ENCODE measurements at places on chromosomes 2 and 18.

DNA sequence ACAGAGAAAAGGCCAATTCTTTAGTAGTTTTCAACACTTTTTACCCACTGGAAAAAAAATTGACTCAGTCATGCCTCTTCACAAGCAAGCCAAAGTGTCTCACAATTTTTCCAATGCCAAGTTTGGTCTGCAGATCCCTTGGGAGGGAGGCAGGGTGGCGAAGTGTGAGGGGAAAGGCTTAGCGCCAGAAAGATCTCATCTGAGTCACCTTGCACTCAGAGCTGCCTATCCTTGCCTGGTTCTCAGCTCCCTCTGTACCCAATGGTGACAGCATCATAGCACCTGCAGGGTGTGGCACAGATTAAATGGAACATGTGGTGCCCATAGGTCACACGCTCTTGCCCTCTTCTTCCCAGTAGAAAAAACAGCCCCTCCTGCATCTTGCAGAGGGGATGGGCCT, 55.2 kb upstream of the GYPC start:
- no peak for DNase-seq

DNA sequence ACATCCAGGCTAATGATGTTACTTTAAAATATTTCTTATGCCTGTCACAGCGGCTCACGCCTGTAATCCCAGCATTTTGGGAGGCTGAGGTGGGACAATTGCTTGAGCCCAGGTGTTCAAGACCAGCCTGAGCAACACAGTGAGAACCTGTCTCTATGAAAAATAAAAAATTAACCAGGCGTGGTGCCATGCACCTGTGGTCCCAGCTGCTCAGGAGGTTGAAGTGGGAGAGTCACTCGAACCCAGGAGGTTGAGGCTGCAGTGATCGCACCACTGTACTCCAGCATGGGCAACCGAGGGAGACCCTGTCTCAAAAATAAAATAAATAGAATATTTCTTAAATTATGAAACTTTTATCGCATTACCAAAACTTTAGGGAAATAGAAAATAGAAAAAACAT, 28.1 kb upstream of the ACTR3 start:
- DNase-seq: no peak

DNA sequence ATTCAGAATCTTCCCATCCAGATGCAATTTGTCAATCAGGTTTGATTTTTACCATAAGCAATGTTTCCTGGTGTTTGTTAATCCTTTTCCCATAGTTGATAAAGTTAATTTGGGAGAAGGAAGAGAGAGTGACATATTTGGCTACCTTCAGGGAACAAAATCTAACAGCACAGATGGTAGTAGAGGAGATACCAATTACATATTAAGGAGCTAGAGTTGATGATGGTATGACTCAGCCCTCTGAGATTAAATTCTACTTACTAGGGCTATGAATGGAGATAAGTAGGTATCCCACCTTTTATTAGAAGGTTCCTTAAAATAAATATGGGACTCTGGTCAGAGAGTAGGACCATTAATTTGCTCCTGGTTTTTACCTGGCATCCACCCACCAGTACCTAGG, 139.7 kb downstream of the EHBP1 start:
- DNase-seq: no peak

DNA sequence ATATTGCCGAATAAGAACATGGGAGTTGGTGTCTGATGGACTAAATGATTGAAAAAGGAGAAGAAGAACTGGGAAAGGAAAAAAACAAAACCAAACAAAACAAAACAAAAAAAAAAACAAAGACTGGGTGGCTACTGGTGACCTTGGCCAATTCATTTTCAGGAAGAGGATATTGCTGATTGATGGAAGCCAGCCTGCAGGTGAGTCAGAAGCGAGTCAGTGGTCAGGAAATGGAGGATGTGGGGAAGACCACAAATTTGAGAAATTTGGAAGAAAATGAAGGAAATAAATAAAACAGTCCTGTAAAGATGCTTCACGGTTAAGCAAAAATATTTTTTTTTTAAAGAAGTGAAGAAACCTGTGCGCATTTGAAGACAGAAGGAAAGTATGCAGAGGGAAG, 296.9 kb downstream of the ZNF521 start:
- no peak for DNase-seq

DNA sequence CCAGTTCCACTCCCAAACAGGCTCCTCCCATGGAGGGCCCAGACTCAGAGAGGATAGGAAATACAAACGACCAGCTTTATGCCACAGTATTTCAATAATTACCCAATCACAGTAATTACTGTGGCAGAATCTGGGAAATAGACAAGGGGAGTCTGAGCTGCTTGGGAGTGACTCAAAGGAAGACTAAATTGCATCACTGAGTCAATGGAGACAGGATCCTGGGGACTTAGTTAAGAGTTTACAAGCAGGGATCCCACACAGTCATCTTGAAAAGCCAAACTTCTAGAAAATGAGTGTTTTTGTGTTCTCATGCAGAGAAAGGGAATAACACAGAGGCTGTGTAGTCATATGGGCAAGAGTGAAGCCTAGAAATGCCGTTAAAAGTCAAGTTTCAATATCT, 1142.1 kb downstream of the CNTNAP5 start:
- no peak for DNase-seq
